Astrocyte of the cerebellum (primary cell): ENCODE measurements at places on chromosomes 13 and 19.

DNA sequence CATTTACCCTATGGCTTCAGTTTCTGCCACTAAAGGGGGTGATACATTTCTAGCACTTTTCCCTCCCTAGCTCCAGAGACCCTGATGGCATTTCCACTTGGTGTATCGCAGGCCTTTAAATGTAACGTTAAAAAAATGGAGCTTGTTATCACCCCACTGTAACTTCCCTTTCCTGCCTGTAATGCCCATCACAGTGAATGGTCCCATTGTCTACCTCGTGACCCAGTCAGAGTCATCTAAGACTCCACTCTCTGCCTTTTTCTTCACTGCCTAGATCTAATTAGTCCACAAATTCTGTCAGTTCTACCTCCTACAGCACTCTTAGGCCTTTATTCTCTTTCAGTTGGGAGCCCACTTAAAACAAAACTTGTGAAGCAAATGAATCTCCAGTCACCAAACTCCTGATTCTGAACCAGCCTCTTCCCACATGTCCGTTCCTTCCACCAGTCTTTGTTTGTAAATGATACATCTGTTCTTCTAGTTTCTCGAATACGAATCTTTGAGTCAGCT lies 64.8 kb downstream of the NHLRC3 start:
- no peak for DNase-seq

GRCh38 chr13:60881507-60881906 lies 484.5 kb downstream of the TDRD3 start:
- no peak for DNase-seq

GRCh38 chr13:78030341-78030896 lies 111.8 kb upstream of the EDNRB start:
- no peak for DNase-seq

DNA sequence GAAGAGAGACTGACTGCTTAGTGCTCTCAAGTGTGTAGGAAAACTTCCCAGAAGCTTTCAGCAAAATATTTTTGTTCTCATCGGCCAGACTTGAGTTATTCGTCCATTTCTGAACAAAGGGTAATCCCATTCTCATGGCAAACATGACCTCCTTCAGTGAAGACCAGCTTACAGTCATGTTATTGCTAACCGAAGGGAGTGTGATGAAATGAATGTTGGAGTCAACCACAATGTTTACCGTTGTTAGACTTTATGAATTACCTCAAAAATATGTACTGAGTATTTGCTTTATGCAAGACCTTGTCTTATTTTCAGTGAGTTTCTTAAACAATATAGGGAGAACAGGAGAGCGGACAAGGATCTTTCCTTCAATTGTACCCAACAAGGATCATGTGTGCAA lies 228.6 kb downstream of the LMO7 start:
- no peak for DNase-seq

DNA sequence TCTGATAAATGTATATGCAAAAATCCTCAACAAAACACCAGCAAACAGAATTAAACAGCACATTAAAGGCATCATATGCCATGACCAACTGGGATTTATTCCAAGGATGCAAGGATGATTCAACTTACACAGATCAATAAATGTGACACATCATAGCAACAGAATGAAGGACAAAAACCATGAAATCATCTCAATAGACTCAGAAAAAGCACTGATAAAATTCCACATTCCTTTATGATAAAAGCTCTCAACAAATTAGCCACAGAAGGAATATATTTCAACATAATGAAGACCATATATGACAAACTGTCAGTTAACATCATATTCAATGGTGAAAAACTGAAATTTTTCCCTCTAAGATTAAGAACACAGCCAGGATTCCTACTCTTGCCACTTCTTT lies 691.6 kb downstream of the DIAPH3 start:
- DNase-seq: no peak

- no peak for DNase-seq
Observed at GRCh38 chr13:58823701-58824100, 1192.2 kb downstream of the PCDH17 start.

- no peak for DNase-seq
Observed at GRCh38 chr13:50522506-50522905, 321.0 kb downstream of the DLEU7 start.

GRCh38 chr19:46442808-46443450 lies 14.2 kb upstream of the PNMA8C start:
- DNase-seq: peak; percentile 68

DNA sequence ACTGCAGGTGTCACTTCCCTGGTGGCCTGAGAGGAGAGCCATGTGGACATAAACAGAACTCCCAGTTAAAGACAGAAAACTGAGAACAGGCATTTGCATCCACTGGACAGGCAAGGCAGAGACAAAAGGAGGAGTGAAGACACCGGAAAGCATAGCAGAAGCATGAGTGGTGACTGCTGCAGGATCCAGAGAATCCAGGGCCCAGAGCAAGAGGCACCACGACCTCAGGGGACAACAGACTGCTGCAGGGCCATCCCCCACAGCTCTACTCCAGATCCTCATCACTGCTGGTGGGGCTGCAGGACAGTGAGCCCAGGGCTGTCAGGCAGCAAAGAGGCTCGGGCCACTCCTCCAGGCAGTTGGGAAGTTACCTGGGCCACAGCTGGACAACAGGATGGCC lies 14.5 kb upstream of the ISYNA1 start:
- no peak for DNase-seq

GRCh38 chr13:24129914-24130774 lies 30.4 kb upstream of the SPATA13 start:
- no peak for DNase-seq

- peak; percentile 31 for DNase-seq
Observed at GRCh38 chr13:67619351-67619994, 389.3 kb upstream of the PCDH9 start.

- DNase-seq: no peak
Observed at GRCh38 chr19:55354698-55355212, at the start of gene COX6B2. COX6B2 (minus strand) TSS chr19:55354719; CDS start chr19:55354521, 198 bp downstream.

DNA sequence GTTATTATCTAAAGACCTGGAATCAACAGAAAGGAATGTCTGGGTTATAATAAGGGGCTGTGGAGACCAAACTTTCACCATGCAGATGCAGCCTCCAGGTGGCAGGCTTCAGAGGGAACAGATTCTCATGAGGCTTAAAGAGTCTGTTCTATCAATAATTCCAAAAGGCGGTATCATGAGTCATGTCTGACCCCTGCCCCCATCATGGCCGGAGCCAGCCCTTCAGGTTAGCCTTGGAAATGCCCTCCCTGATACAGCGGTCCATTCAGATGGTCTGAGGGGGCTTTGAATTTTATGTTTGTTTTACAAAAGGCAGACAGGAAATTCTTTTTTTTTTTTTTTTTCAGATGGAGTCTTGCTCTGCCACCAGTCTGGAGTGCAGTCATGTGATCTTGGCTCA lies 21.7 kb upstream of the LAMP1 start:
- peak; percentile 40 for DNase-seq

DNA sequence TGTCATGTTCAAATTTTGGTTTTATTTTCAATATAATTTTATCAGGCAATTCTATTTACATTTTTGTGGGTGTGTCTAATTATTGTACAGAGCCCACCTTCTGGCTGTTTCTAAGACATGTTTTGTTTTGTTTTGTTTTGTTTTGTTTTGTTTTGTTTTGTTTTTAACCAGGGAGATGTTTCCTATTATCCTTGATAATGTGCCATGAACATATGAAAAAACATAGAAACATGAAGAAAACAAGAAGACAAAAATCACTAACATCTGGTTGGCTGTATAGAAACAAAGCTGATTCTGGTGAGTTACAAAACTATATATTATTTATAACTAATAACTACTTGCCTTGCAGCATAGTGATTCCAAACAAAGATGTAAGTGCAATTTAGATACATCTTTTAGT lies 128.1 kb upstream of the TRPC4 start:
- DNase-seq: no peak

- DNase-seq: no peak
Observed at GRCh38 chr19:42242069-42242511, 312 bp downstream of the GSK3A start.

- no peak for DNase-seq
Observed at GRCh38 chr19:17734146-17734545, 14.9 kb downstream of the MAP1S start.

- DNase-seq: no peak
Observed at GRCh38 chr13:73532582-73532981, 473.8 kb downstream of the KLF5 start.

DNA sequence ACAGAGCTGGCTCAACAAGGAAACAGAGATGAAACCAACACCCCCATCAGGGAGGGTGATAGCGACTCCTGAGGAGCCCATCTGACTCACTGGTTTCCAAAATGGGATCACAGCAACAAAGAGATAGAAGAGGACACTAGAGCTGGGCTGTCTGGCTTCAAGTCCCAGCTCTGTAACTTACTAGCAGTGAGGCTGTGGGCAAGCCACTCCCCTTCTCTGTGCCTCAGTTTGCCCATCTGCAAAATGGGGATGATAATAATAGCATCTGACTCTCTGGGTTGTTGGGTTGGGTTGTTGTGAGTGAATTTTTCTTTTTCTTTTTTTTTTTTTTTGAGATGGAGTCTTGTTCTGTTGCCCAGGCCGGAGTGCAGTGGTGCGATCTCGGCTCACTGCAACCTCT lies 14.3 kb downstream of the IGSF23 start:
- no peak for DNase-seq

DNA sequence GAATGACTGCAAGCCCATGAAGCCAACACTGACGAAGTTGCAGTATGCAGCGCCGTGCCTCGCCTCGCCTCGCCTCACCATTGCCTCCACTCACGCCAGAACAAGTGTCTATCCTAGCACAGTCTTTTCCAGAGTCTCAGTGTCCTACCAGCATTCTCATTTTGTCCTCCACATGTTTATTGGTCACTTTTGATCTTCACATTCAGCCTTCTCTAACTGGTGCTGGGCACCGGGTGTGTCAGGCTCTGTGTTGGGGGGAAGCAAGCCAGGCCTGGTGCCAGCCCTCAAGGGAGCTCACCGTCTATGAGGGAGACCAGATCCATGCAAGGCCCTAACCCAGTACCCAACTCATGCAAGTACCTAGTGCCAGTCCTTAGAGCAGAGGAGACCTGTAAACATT lies 69.7 kb upstream of the GPR183 start:
- DNase-seq: no peak

- DNase-seq: no peak
Observed at GRCh38 chr19:29672933-29673336, 7.7 kb downstream of the PLEKHF1 start.

- no peak for DNase-seq
Observed at GRCh38 chr13:77460195-77460594, 75.3 kb upstream of the SCEL start.

DNA sequence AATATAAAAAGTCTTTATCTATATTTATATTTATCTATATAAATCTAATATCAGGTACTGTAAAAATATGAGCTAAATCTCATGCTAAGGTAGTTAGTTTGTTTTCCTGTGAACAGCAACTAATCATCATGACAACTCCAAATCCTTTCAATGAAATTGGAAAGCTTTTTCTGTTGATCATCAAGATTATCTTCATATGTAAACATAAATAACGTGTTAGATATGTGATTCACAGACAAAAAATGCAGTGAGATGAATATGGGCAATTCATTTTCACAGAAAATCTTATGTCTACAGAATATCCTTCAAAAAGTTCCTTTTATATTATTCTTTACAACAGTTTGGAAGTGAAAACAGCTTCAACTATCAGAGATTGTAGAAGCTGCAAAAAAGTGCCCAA lies 41.7 kb upstream of the EEF1AKMT1 start:
- DNase-seq: no peak

- no peak for DNase-seq
Observed at GRCh38 chr19:58549664-58550361, 5.1 kb downstream of the CHMP2A start.

DNA sequence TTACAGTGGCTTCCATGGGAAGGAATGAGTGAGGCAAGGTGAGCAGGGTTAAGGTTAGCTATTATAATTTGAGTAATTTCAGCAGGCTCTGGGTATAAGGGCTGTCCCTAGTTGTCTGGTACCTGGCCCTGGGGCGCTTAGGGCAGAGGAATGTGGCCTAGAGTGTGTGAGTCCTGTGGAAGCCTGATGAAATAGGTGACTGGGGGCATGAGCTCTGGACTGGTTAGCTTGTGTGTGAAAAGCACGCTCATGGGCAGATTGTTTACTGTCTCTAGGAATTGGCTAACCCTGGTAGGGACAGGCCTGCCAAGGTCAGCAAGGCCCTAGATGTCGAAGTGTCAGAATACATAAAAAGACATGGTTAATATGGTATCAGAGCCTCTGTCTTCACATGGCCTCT lies 42.5 kb downstream of the SPRYD7 start:
- no peak for DNase-seq

- DNase-seq: no peak
Observed at GRCh38 chr19:47093841-47094240, 19.7 kb downstream of the ZC3H4 start.

DNA sequence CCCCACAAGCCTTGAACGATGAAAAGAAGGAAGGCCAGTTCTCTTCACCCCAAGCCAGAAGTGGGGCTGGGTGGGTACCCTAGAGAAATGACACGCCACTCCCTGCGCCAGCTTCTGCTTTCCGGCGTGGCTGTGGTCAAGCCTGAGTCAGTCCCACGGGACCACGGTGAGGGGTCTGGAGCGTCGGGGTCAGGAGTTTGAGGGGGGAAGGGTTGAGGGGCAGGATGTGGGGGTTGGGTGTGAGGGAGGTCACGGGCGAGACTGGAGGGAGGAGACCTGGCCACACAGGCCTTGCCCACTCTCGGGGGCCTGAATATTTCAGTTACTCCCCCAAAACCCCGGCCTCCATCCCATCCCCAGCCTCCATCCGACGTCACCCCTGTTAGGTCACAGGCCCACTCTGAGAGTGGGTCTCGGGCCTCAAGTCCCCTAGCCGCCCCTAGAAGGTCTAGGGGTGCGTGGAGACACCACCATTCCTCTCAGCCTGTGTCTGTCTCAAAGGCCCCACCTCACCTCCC lies 500 bp upstream of the IFI30 start:
- no peak for DNase-seq

DNA sequence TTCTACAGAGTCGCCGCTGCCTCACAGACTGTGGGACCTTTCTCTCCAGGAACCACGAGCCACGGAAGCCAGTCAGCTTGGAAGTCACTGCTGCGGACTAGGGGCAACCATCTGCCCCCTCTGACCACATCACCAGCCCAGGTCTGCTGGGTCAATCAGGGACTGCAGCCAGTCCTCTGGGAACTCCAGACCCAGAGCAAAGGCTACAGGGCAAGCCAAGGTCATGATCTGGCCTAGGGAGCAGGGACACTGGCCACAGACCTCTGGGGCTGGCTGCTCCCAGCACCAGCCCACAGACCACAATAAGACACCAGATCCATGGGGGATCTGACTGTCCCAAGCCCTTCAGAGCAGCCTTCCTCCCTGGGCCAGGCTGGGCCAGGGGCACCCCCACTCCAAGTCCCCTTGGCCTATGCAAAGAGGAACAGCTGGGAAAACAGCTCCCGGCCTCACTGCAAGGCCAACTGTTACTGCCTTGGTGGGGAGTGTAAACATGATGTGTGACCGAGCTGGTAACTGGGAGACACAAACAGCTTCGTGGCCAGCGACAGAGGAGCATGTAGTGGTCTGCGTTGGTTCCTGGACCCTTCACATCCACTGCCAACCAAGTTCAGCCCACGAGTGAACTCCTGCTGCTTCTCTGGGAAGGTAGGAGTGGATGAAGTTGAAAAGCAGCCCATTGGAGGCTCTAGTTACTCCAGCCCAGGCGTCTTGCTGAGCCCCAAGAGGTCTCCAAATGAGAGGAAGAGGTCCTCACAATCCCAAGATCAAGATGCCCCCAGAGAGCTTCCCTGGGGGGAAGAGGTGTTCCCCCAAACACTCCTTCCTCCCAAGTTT lies 1.5 kb downstream of the AKT2 start:
- DNase-seq: no peak

GRCh38 chr19:1860042-1860775 lies 3.2 kb downstream of the KLF16 start:
- DNase-seq: peak; percentile 54
